ENCODE measurements at places on chromosomes 12 and 14.

DNA sequence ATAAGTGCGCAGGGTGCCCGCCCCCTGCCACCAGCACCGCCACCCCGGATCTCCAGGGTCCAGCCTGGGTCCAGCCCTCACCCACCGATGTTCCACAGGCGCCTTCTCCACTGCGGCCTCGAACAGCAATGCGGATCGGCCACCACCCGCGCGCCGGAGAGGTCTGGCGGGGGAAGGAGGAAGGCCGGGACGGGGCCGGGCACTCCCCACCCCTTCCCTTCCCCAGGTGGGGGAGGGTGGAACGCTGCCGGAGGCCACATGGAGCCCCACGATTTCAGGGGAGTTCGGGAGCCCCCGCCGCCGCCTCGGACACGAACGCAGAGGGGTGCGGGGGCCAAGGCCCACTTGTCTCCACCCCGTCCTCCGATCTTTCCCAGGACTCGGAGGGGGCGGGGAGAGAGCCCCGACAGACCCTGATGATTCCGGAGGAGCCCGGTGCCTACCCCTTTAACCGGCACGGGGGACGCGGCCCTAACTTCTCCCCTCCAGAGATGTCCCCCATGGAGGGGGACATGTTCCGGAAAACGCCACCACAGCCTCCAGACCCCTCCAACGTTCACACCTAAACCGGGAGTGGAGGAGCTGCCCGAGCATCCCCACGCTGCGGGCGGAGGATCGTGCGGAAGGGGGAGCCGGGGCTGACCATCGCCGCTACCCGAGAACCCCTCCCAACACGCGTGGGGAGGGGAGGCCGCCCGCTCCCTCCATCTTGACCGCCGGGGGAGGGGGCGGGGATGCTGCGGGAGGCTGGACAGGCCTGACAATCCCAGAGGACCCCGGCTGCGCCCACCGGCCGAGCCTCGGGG is 1.1 kb downstream of the ATXN2 start:
- peaks cover 28% of the 10 kb centered on the region for H3K4me1 ChIP-seq
- H3K36me3 ChIP-seq: no peaks in the 10 kb centered on the region
- peak; percentile 91 for DNase-seq
- H3K27me3 ChIP-seq: no peaks in the 10 kb centered on the region
- H3K27ac ChIP-seq: peak overlapping the region; percentile 96
- H3K4me3 ChIP-seq: peak overlapping the region; percentile 96

GRCh38 chr12:87246726-87247125 is 782.5 kb downstream of the C12orf50 start:
- no peaks in the 10 kb centered on the region for H3K36me3 ChIP-seq
- no peak overlapping the region for H3K27ac ChIP-seq
- H3K27me3 ChIP-seq: no peaks in the 10 kb centered on the region
- H3K4me1 ChIP-seq: no peaks in the 10 kb centered on the region

DNA sequence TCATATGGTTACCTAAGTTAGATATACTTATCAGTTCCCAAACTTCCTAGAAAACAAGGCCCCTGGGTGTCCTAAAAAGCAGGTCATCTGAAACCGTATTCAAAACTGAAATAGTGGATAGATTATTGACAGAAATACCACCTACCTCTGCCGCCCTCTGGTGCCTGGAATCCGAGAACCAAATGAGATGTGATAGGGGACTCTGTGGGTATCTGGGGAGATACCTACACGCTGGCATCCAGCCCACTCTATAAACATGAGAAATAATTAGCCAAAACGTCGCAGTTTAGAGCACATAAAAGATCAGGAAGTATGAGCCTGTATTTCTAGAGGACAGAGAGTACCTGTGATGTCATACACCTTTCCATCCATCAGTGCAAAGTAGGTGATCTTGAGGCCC is 4.4 kb downstream of the ORMDL2 start:
- H3K27ac ChIP-seq: no peak overlapping the region
- H3K4me3 ChIP-seq: no peak overlapping the region
- H3K4me1 ChIP-seq: peaks cover 26% of the 10 kb centered on the region
- no peaks in the 10 kb centered on the region for H3K27me3 ChIP-seq

- H3K4me3 ChIP-seq: no peak overlapping the region
- no peaks in the 10 kb centered on the region for H3K27me3 ChIP-seq
- no peak overlapping the region for H3K27ac ChIP-seq
- DNase-seq: no peak
- peaks cover 19% of the 10 kb centered on the region for H3K4me1 ChIP-seq
- H3K36me3 ChIP-seq: no peaks in the 10 kb centered on the region
These were observed 364.8 kb downstream of the SNAPC1 start for GRCh38 chr14:62126879-62127478.

GRCh38 chr12:108162207-108162606 is 33.1 kb downstream of the WSCD2 start:
- H3K27ac ChIP-seq: no peak overlapping the region
- no peak for DNase-seq
- H3K27me3 ChIP-seq: no peaks in the 10 kb centered on the region
- H3K4me3 ChIP-seq: no peak overlapping the region

GRCh38 chr12:22932431-22932830 is 307.5 kb downstream of the ETNK1 start:
- DNase-seq: no peak
- H3K36me3 ChIP-seq: no peaks in the 10 kb centered on the region
- H3K4me3 ChIP-seq: no peak overlapping the region
- no peak overlapping the region for H3K27ac ChIP-seq
- H3K4me1 ChIP-seq: no peaks in the 10 kb centered on the region

DNA sequence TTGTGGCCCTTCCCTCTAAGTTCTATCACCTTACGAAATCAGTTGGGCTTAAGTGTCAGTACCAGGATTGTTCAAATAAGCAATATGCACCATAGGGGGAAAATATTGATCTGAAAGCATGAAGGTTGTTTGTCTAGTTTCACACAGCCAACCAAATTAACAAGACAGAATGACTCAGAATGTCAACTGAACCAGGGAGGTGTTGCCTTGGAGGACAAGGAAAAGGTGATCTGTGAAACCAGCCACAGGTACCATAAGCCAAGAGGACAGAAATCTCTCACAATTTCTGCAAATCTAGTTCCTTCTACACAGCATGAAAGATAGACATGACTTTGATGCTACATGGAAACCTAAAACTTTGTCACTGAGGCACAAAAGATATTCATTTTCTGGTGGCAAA is 297.9 kb downstream of the BCL11B start:
- DNase-seq: no peak
- H3K4me3 ChIP-seq: no peak overlapping the region
- H3K4me1 ChIP-seq: no peaks in the 10 kb centered on the region
- no peaks in the 10 kb centered on the region for H3K27me3 ChIP-seq

DNA sequence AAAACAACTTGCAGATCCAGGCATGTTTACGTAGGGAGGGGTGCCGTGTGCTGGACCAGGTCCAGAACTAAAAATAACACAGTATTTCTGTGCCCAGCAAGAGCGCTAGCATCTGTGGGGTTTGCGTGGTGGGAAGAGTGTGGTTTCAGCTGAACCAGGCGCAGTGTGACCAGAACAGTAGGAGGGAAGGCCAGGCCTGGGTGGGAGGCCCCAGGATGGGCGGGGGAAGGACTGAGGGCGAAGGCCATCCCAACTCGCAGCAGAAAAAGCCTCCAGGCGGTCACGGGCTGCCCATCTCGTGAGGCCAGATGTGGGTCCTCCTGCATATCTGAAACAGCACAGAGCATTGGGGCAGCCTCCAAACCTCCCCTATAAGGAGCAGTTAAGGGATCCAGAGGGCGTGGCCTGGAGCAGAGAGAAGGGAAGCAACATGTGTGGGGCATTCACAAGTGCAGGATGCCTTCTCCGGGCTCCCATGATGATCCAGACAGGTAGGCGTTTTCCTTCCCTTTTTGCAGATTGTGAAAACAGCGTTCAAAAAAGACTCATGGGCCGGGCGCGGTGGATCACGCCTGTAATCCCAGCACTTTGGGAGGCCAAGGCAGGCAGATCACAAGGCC is 17.8 kb upstream of the CD9 start:
- peaks cover 48% of the 10 kb centered on the region for H3K4me1 ChIP-seq
- no peaks in the 10 kb centered on the region for H3K27me3 ChIP-seq
- peak overlapping the region; percentile 52 for H3K27ac ChIP-seq

DNA sequence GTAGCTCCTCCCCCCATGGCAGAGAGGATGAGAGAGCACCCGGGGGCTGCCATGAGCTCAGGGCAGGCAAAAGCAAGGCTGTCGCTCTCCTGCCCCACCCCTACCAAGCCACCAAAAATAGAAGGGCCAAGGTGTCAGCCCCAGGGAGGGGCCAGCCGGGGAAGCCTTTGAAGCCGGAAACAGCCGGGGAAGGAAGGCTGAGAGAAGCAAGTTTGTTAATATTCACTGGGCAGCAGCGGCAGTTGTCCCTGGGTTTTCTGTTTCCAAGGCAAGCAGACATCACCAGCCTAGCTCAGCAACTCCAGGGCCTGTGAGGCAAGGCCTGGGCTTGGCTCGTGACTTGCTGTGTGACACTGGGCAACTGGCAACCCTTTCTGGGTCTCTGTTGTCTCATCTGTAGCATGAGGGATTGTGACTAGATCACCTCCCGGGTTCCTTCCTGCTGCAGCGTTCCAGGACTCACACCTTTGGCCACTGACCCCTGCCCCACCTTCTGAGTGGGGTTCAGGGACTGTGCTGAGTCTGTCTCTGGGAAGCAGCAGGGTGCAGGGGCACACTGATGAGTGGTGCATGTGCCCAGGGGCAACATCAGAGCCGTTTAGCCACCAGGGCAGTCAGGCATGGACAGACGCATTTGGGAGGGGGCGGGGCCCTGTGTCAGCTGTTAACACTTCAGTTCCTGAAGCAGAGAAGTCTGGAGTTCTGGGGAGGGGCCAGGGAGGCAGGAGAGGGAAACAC is 24.3 kb downstream of the SYNDIG1L start:
- DNase-seq: peak; percentile 93
- peak overlapping the region; percentile 73 for H3K27ac ChIP-seq

- no peak for DNase-seq
- no peaks in the 10 kb centered on the region for H3K36me3 ChIP-seq
- peaks cover 11% of the 10 kb centered on the region for H3K4me1 ChIP-seq
These were observed 27.8 kb upstream of the FOS start for GRCh38 chr14:75250800-75251199.

Data from spleen (tissue), 13 donors.